ENCODE measurements at places on chromosomes 4 and X.

GRCh38 chr4:17561195-17561909 is 15.6 kb upstream of the LAP3 start:
- DNase-seq = no peak
- H3K36me3 ChIP-seq = no peaks in the 10 kb centered on the region
- no peak overlapping the region for H3K27ac ChIP-seq

DNA sequence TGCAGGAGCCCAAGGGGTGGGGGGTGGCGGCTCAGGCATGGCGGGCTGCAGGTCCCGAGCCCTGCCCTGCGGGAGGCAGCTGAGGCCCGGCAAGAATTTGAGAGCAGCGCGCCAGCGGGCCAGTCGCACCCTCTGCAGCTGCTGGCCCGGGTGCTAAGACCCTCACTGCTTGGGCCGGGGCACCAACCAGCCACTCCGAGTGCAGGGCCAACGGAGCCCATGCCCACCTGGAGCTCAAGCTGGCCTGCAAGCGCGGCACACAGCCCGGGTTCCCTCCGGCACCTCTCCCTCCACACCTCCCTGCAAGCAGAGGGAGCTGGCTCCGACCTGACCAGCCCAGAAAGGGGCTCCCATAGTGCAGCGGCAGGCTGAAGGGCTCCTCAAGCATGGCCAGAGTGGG is 758.2 kb upstream of the INTU start:
- H3K27me3 ChIP-seq = no peaks in the 10 kb centered on the region
- H3K36me3 ChIP-seq = no peaks in the 10 kb centered on the region
- no peak overlapping the region for H3K27ac ChIP-seq
- no peak overlapping the region for H3K4me3 ChIP-seq
- no peak for DNase-seq
- no peaks in the 10 kb centered on the region for H3K4me1 ChIP-seq

GRCh38 chr4:40157436-40157835 is 39.4 kb upstream of the RHOH start:
- H3K27ac ChIP-seq = no peak overlapping the region
- no peak overlapping the region for H3K4me3 ChIP-seq
- no peaks in the 10 kb centered on the region for H3K36me3 ChIP-seq
- no peak for DNase-seq

DNA sequence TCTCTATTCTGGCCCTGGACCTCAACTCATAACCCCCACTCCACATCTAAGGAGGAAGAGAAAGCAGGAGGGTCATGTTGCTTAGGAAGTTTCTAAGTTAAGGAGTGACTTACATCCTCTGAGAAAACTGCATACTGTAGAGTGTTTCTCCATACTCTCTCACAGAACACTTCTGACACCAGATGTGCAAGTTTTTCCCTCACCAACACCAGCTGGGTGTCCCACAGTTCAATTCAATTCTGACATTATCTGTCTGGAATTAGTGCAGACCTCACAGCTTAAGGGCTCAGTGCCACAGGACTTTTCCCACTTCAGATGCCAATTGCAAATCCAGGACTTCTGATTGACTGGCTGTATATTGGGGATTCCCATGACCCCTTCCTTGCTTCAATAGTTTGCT is 89.0 kb upstream of the SFRP2 start:
- no peaks in the 10 kb centered on the region for H3K36me3 ChIP-seq
- no peaks in the 10 kb centered on the region for H3K27me3 ChIP-seq
- DNase-seq = no peak
- no peaks in the 10 kb centered on the region for H3K4me1 ChIP-seq
- no peak overlapping the region for H3K27ac ChIP-seq

GRCh38 chrX:57821703-57822387 is 88.4 kb downstream of the ZXDA start:
- H3K4me1 ChIP-seq = no peaks in the 10 kb centered on the region
- H3K27me3 ChIP-seq = no peaks in the 10 kb centered on the region
- H3K27ac ChIP-seq = no peak overlapping the region
- DNase-seq = peak; percentile 49
- H3K36me3 ChIP-seq = no peaks in the 10 kb centered on the region
- no peak overlapping the region for H3K4me3 ChIP-seq

GRCh38 chr4:88600176-88600838 is 8.0 kb downstream of the HERC3 start:
- 0 out of 2 replicates have a peak, but pooled peaks cover 13% of the 10 kb centered on the region for H3K4me1 ChIP-seq
- no peak for DNase-seq
- no peak overlapping the region for H3K4me3 ChIP-seq
- no peaks in the 10 kb centered on the region for H3K36me3 ChIP-seq
- no peak overlapping the region for H3K27ac ChIP-seq

Measured in Caco-2 (cell line).